SJCRH30 (cell line): ENCODE measurements at places on chromosomes 2 and 18. TPM values are rescaled to one million over a fixed set of nuclear protein-coding genes. Genes with fewer than 3 reads are reported as not detected.

Gene COLEC12
- not detected in 2 replicates for total RNA-seq

Gene C1QL2
- not detected in 2 replicates for total RNA-seq

Gene LONRF2
- not detected in 2 replicates for total RNA-seq

Gene CYTIP
- 0.71 and 0.81 TPM in 2 replicates for total RNA-seq

Gene XDH
- 0.03 TPM in 1 of 2 replicates, not detected in the other for total RNA-seq
